ENCODE measurements at places on chromosomes 7 and 10.

GRCh38 chr7:116162992-116163391, 47.3 kb upstream of the TES start:
- no peak for DNase-seq

DNA sequence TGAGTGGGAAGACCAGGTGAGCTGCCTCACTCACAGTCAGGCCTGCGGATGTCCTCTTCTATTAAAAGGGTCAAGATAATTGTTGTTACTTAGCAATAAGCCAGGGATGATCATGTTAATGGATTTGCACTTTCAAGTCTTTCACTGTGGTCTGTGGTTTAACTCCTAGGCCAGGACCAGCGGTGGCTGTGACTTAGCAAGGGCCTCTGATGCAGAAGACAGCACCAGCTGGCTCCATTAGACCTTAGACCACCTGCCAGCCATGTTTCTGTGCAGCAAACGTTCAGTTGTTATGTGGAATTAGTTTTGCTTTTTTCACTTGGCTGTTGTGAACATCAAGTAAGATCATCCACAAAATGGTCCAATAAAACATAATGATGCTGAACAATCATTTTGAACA, 537.3 kb downstream of the TNS3 start:
- no peak for DNase-seq

- DNase-seq: no peak
Observed at GRCh38 chr10:128642502-128642901, 516.3 kb upstream of the MKI67 start.

DNA sequence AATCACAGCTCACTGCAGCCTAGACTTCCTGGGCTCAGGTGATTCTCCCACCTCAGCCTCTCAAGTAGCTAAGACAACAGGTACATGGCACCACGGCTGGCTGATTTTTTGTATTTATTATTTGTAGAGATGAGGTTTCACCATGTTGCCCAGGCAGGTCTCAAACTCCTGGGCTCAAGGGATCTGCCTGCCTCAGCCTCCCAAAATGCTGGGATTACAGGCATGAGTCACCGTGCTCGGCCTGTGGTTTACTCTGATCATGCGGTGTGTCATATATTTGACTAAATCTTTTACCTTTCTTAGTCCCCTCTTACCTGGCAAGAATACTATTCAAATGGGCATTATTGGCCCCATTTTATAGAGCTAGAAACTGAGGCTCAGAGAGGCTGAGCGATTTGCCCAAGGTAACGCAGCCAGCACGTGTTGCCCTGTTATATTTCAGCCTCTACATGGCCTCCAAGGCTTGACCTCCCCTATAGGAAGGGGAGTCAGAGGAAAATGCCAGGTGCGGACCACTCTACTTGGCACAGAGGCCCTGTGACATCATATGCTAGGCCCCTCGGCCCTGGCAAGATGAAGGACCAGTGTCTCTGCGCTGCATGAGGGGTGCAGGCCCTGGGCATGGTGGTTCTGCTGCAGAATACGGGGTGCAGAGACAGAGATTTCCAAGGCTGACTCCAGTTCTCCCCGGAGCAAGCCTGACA, 8.2 kb downstream of the ZCCHC24 start:
- no peak for DNase-seq

DNA sequence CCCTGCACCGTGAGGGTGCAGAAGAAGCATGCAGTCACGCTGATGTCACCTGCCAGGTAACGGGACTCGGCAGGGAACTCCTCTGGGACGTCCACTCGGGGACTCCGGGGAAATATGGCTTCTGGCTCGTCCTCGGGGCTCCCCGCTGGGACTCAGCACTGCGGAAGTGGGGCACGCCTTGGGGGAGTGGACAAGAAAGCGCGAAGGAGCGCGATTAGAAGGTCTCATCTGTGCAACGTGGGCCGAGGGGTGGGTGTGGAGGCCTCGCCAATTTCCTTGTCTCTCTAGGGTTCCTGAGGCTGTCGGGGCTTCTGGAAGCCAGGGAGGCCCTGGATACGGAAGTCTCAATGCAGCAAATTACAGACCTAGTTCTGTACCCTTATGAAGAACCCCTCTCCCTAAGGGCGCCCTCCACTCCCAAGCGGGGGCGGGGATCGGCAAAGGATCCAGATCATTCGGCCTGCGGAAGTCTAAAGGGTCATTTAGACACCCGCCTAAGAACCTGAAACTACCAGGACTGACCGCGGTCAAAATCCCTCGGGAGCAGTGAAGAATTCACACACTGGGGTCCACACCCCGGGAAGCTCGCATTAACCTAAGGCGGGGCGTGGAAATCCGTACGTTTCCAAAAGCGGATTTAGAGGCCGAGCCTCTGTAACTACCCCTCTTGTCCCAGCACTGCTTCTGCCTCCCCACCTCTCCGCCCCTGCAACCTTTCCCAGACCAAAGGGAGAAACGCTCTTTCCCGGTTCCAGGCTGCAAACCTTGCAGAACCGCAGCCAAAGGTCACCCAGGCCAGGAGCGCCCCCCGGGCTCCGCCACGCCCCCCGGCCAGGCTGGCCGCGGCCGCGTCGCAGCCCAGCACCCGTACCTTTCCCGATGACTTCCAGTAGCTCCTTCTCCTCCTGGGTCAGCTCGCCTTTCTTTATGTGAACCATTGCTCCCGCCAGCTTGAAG, 640 bp downstream of the ANKMY2 start:
- DNase-seq: peak; percentile 47

GRCh38 chr7:136847858-136848257, 20.6 kb upstream of the CHRM2 start:
- DNase-seq: no peak

DNA sequence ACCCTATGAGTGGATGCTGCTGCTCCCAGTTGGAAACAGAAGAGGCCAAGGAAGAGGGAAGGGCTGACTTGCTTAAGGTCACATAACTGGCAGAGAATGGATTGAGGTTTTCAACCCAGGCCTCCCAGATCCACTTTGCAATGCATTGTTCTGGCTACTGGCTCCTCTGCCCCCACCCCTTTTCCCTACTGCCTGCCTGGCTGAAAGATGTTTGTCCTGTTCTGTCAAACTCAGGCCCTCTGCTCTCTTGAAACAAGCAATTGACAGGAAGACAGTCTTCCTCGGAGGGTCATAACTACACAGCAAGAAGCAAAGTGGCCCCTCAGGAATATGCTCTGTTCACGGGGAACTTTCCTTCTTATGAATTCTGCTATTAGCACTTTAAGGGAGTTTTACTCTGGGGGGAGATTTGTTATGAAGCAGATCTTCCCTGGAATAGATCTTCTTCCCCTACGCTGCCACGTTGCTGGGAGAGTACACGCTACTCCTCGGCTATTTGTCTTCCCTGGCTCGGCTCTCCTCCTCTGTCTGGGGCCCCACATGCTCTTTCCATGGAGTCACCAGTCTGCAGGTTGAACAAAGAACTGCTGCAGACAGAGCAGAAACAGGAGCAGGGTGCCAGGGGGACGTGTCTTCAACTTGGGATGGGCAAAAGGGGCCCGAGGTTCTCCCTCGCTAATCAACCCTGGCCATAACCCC, 436.1 kb downstream of the TYW1 start:
- DNase-seq: no peak

GRCh38 chr10:110615057-110615747, 28.9 kb upstream of the RBM20 start:
- DNase-seq: no peak

GRCh38 chr10:132528064-132528691, 9.4 kb upstream of the INPP5A start:
- peak; percentile 62 for DNase-seq

DNA sequence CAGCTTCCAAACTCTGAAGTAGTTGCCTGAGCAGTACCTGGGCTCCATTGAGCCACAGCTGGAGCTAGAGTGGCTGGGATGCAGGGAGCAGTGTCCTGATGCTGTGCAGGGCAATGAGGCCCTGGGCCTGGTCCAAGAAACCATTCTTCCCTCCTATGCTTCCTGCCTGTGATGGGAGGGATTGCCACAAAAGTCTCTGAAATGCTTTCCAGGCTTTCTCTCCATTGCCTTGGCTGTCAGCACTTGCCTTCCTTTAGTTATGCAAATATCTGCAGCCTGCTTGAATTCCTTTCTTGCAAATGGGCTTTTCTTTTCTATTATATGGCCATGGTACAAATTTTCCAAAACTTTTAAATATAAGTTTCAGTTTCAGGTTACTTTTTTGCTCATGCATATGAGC, 972.2 kb upstream of the MBL2 start:
- DNase-seq: no peak

- no peak for DNase-seq
Observed at GRCh38 chr10:131694781-131695495, 205.9 kb upstream of the PPP2R2D start.

- DNase-seq: peak; percentile 40
Observed at GRCh38 chr10:70212879-70213278, 20.4 kb downstream of the PPA1 start.

DNA sequence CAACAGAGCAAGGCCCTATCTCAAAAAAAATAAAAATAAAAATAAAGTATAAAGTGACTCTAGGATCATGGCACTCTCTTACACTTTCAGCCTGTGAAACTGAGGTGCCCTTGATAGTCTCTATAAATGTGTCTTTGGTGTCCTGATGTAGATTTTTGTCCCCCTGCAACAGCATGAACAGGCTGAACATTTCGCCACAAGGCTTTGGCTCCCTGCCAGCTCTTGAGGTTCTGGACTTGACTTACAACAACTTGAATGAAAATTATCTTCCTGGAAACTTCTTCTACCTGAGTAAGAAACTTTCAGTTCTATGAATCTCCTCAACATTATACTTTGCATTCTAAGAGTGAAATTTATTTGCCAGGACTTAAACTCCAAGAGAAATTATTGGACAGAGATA, 48.1 kb upstream of the BMS1 start:
- DNase-seq: no peak

DNA sequence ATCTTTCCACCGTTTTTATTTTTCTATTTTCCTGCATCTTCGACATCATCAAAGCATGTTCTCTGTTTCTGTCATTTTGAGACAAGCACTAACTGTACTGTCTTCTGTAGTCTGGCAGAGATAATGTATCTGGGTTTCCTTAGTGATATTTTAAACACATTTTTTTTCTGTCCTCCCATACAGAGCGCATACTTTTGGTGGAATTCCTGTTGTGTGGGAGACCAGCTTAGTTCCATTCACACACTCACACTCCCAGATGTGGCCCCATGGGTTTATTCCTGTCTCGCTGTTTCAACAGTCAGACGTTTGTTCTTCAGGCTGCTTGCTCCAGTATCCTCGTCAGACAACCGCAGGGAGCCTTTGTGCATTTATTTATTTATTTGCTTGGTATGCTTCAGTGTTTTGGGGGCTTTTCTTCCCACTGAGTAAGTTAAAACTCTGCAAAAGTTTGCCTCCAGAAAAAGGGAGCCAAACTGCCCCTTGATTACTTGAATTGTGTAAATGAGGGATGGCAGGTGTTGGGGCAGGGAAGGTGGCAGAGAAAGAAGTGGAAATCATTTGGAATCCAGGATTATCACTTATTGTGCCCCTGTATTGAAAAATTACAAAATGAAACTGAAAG, 456.8 kb upstream of the KLF6 start:
- peak; percentile 100 for DNase-seq

GRCh38 chr10:71156436-71156835, 55.9 kb upstream of the UNC5B start:
- peak; percentile 3 for DNase-seq

- DNase-seq: no peak
Observed at GRCh38 chr7:408751-409311, 110.8 kb downstream of the PDGFA start.

DNA sequence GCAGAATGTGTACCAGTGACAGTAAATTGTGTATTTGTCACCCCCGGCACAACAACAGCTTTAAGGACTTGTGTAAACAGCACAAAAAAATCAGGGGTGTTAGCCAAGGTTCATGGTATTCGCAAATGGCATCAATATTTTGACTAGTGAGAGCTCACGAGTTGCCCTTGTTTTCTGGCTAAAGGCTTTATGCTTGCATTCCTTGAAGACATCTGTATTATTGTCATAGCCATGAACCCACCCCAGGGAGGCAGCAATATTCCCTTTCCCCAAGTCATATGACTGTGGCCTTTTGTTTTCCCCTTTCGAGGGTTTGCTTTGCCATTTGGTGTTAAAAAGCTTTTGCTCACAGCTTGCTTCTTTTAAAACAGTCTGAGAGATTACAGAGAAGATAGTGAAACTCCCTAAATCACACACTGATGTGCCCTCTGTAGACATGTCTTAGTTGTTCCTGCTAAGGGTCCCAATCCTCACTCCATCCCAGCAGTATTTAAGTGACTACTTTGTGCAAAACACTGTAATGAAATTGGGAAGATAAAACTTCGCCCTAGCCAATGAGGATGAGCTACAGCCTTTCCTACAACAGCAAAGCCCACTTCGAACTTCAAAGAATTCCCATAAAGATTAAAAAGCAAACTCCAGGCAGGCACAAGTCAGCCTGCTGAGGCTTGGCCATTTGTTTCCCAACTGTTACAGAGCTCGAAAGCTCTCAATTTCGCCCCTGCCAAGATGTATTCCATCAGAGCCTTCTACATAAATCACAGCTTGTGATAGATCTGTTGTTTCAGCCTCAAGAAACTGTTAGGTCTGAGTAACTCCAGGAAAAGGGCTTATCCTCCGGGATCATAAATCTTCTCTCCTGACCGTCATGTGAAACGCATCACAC, 172.3 kb downstream of the ADAM12 start:
- peak; percentile 78 for DNase-seq

DNA sequence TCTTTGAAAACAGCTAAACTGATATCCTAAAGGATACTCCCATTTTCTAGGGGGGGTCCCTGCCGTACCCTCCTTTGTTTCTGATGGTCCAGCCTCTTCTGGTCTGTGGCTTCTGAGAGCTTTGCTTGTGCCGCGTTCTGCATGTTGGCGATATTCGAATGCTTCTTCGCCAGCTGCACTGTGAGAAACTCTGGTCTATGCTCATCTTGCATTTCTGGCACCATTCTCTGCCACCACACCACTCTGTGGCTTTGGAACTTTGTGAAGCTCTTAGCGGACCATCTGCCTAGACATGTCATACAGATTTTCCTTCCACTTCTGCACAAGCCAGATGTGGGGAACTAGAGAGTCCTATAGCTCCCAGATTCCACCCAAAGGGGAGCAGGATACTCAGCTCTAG, 197.2 kb downstream of the REEP3 start:
- DNase-seq: peak; percentile 56

All from AG10803 (cell line).